ENCODE measurements at places on chromosomes 1 and 21.
A peak's percentile ranks its signal among the peaks of the same experiment; 100 is the strongest.

- DNase-seq: no peak
Observed at GRCh38 chr1:59690171-59690930, 124.4 kb upstream of the HOOK1 start.

GRCh38 chr1:113557187-113557586 is 166.9 kb downstream of the MAGI3 start:
- no peak for DNase-seq

DNA sequence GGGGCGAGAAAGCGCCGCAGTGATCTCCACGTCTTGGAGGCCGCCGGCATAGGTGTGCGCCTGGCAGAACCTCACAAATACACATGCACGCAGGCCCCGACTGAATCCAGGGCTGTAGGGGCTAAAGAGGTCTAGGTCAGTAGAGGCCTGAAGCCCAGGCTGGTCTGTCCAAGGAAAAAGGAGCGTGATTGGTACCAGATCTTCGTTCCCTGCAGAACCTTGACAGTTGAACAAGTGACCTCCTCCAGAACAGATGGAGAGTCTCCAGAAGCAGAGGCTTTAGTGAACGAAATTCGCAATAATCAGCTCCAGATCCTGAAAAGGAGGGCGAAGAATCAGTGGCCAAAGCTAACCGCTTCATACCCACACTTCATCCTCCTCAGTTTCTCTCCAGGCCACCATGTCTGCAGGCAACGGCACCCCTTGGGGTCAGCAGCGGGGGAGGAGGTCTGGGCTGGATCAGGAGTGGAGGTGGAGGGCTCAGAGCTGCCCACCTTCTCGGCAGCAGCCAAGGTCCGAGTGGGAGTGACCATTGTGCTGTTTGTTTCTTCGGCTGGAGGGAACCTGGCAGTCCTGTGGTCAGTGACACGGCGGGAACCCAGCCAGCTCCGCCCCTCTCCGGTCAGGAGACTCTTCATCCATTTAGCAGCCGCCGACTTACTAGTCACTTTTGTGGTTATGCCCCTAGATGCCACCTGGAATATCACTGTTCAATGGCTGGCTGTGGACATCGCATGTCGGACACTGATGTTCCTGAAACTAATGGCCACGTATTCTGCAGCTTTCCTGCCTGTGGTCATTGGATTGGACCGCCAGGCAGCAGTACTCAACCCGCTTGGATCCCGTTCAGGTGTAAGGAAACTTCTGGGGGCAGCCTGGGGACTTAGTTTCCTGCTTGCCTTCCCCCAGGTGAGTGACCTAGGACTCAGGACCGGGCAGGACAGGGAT is 749 bp upstream of the PEX11B start:
- no peak for DNase-seq

DNA sequence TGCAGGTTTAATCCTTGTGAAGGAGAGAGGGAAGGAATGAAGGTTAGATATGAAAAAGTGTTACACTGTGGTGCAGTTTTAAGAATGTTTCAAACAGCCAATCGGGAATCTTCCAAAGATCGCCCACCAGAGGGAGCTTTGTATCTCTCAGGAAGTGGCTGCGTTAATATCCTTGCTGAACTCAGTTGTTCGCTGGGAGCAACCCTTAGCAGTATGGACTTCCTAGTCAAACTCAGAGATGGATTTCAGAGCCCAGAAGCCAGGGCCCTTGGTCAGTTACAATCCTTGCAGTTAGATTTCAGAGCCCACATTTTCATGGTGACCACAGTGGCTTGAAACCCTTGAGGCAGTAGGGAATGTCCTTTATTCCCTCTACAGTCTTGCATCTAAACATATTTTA is 136.2 kb downstream of the NTNG1 start:
- DNase-seq: peak; percentile 22

All from NCI-H524 treated with DMSO at 0.1 percent for 48 hours (cell line).